ENCODE measurements at places on chromosomes 1 and 21.

DNA sequence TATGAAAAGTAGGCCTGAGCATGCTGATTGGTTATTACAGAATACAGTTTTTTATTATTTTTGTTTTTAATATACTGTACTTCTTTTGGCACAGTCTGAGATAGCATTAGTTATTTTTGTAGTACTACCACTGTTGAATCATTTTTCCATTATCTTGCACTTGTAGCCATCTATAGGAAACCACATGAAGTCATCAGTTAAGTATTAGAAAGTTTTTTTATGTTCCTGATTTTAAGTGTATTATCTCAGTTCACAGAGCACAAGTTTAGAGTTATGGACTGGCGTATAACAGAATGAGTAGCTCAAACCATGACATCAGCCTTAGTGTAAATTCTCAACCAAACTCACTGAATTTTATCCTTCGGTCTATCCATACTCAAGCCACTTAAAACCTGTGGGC, 22.8 kb downstream of the DHX9 start:
- DNase-seq: no peak

- no peak for DNase-seq
Measured at GRCh38 chr1:226699166-226699565, 39.9 kb downstream of the ITPKB start.

DNA sequence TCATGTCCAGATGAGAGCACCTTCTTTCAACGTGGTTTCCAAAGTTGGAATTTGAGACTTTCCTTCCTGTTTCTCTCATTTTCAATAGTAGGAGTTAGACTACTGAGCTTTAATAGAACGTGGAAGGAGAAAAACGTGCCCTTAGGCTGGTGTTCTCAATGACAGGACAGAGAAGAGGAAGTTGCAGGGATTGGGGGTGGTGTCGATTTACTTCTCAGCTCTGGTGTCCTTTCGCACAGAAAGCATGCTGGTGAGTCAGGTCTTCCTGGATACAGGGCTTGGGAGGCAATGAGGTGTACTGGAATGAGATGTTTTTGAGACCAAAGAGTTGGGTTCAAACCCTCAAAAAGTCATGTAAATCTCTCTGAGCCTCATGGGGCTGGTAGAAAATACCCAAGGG, 67.1 kb downstream of the HIVEP3 start:
- DNase-seq: peak; percentile 50

DNA sequence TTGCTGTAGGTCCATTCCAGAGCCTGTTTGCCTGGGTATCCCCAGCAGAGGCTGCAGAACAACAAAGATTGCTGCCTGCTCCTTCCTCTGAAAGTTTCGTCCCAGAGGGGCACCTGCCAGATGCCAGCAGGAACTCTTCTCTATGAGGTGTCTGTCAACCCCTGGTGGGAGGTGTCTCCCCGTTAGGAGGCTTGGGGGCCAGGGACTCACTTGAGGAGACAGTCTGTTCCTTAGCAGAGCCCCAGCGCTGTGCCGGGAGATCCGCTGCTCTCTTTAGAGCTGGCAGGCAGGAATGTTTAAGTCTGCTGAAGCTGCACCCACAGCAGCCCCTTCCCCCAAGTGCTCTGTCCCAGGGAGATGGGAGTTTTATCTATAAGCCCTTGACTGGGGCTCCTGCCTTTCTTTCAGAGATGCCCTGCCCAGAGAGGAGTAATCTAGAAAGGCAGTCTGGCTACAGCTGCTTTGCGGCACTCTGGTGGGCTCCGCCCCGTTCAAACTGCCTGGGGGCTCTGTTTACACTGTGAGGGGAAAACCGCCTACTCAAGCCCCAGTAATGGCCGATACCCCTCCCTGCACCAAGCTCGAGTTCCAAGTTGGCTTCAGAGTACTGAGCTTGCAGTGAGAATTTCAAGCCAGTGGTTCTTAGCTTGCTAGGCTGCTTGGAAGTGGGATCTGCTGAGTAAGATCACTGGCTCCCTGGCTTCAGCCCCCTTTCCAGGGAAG, 8.7 kb upstream of the SLC25A24 start:
- DNase-seq: no peak

Data from GM03348 (cell line).